Suprapubic skin (tissue), 4 donors: ENCODE measurements at places on chromosomes 6 and 20. TPM values are rescaled to one million over a fixed set of nuclear protein-coding genes. Genes with fewer than 3 reads are reported as not detected.

The WASF1 gene
- 6.2 TPM for total RNA-seq

The HAO1 gene
- not detected for total RNA-seq

The SAMD3 gene
- total RNA-seq: 3.5 TPM

The TINAG gene
- not detected for total RNA-seq

The PGC gene
- total RNA-seq: not detected

The CBFA2T2 gene
- total RNA-seq: 20.9 TPM

The KCNK16 gene
- not detected for total RNA-seq

The PPP1R16B gene
- total RNA-seq: 2.0 TPM

The FAM217A gene
- not detected for total RNA-seq

The KHDRBS2 gene
- not detected for total RNA-seq

The OVOL2 gene
- 53.8 TPM for total RNA-seq

The RAET1L gene
- total RNA-seq: 8.0 TPM

The FAM209B gene
- not detected for total RNA-seq

The TSPO2 gene
- not detected for total RNA-seq

The PNPLA1 gene
- 40.3 TPM for total RNA-seq

The LST1 gene
- 3.7 TPM for total RNA-seq

The FAM83B gene
- total RNA-seq: 153 TPM

The PKIB gene
- 12.0 TPM for total RNA-seq

The GCNT2 gene
- 37.4 TPM for total RNA-seq

The FOXP4 gene
- total RNA-seq: 8.1 TPM

The DPPA5 gene
- not detected for total RNA-seq

The AKAP12 gene
- total RNA-seq: 12.3 TPM

The PAK5 gene
- 0.21 TPM for total RNA-seq

The HSPA12B gene
- 6.4 TPM for total RNA-seq

The MEI4 gene
- total RNA-seq: not detected

The ADIG gene
- not detected for total RNA-seq

The NEURL2 gene
- 4.2 TPM for total RNA-seq

The ZBTB46 gene
- total RNA-seq: 3.4 TPM

The PEX3 gene
- 24.6 TPM for total RNA-seq

The CALHM5 gene
- total RNA-seq: 1.7 TPM

The RPL10A gene
- total RNA-seq: 1,092 TPM

The CD83 gene
- total RNA-seq: 9.0 TPM

The CCDC170 gene
- 0.29 TPM for total RNA-seq

The OTOR gene
- not detected for total RNA-seq

The DEFB126 gene
- total RNA-seq: not detected

The ENPP1 gene
- total RNA-seq: 3.1 TPM

The RAD21L1 gene
- not detected for total RNA-seq

The EDN1 gene
- 18.7 TPM for total RNA-seq

The PPIL1 gene
- total RNA-seq: 16.6 TPM

The OOEP gene
- 0.87 TPM for total RNA-seq
